Activated naive CD4-positive, alpha-beta T cell treated with anti-CD3 and anti-CD28 coated beads, Interleukin-2, amount 50 U/mL, for 72 hours (primary cell): ENCODE measurements at places on chromosomes 6 and 20.

GRCh38 chr20:41147767-41148191 lies 10.4 kb downstream of the PLCG1 start:
- DNase-seq = no peak

DNA sequence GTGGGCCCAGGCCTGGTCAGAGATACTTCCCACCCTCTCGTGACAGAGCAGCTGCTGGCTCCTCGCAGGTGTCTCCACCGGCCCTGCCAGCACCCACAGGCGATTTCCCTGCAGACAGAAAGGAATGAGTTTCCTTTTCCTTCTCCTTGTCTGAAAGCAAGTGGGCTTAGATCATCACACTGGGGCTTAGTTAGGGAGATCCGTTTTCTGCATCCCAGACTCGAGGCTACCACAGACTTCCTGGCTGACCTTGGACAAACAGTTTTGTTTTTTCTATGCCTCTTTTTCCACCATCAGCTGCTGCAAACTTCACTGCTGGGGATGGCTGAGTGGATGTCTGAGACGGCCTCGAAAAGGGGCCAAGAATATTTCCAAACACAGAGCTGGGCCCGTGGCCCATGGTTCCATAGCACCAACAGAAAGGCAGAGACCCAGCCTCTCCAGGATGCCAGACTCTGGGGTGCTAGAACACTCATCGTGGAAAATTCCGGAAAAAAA lies 86.5 kb downstream of the BANF2 start:
- no peak for DNase-seq

DNA sequence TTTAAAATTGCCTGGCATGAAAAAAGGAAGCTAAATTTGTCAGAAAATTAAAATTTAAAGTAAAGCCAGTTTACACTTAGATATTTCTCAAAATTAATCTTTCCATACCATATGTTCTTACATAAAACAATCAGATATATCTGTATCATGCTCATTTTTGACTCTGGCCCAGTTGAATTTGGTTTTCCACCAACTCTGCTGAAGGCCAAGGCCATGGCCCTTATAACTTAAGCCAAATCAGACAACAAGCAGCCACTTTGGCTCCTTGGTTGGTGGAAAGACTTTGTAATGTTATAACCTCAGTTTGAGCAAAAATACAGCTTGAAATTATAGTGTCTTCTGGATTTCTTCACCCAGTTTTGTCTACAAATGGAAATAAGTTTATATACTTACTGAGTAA lies 97.3 kb downstream of the CENPW start:
- DNase-seq = no peak

GRCh38 chr6:56819604-56820003 lies 135.3 kb upstream of the BEND6 start:
- DNase-seq = no peak
